Naive B cell (primary cell): ENCODE measurements at places on chromosomes 5 and 9.

DNA sequence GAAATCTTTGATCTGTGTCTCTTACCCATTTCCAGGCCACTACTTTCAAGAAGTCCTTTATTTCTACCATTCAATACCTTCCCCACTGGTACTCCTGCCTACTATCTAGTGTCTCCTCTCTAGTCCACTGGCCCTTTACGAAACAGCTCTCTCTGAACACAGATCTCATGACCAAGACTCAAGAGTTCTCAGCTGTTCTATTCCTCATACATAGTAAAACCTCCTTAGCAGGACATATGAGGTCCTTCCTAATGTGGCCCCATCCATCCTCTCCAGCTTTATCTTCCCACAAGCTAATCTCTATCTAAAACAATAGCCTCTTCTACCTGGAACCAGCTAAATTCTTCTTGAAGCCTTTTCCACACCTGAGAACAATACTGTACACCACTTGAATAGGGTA lies 2.6 kb downstream of the TEX10 start:
- peak; percentile 3 for DNase-seq

GRCh38 chr5:146731909-146732659 lies 146.5 kb downstream of the PPP2R2B start:
- DNase-seq, result no peak

DNA sequence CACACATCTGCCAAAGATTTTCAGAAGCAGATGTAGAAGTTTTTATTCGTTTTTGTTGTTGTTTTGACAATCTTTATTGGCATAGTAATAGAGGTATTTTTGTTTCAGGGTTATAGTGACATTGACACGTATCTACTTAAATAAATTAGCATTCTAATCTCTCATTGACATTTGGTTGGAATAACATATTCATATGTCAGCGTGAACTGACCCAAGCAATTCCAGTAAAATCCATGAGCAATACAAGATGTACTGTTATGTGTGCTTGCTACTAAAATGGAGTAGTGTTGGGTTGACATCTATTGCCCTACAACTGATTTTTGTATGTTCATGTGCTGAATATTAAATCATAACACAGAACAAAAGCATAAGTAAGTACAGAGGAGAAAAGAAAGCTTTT lies 284.4 kb upstream of the SMC2 start:
- DNase-seq, result no peak

DNA sequence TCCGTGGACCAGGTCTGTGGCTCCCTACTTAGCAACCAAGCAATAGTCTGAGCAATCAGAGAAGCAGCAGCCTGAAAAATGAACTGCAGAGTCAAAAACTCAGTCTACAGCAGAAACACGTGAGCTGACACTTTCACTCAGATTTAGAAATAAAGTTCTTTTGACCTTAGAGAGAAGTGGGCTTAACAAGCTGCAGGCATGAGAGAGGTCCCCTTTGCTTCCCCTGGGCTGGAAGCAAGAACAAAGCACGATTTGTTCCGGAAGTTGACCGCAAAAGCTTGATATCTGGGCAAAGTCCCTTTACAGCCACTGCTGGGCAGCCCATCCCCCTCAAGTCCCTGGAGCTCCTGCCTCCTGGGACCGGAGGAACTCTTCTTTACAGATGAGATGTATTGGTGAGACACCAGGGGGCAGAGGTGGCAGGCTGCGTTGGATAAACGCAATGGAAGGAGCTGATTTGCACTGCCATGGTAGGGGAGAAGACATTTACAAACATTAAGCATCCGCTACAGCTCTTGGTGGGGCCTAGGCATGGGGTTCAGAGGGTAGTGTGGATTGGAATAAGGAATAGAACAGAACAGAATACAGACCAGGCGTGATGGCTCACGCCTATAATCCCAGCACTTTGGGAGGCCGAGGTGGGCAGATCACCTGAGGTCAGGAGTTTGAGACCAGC lies 5.8 kb upstream of the SOWAHA start:
- DNase-seq, result no peak
